Activated CD4-positive, alpha-beta T cell treated with anti-CD3 and anti-CD28 coated beads, Interleukin-2, amount 50 U/mL, for 24 hours (primary cell): ENCODE measurements at places on chromosomes 16 and 17.

GRCh38 chr16:89931305-89931896 is 8.3 kb downstream of the TUBB3 start:
- no peak for DNase-seq

DNA sequence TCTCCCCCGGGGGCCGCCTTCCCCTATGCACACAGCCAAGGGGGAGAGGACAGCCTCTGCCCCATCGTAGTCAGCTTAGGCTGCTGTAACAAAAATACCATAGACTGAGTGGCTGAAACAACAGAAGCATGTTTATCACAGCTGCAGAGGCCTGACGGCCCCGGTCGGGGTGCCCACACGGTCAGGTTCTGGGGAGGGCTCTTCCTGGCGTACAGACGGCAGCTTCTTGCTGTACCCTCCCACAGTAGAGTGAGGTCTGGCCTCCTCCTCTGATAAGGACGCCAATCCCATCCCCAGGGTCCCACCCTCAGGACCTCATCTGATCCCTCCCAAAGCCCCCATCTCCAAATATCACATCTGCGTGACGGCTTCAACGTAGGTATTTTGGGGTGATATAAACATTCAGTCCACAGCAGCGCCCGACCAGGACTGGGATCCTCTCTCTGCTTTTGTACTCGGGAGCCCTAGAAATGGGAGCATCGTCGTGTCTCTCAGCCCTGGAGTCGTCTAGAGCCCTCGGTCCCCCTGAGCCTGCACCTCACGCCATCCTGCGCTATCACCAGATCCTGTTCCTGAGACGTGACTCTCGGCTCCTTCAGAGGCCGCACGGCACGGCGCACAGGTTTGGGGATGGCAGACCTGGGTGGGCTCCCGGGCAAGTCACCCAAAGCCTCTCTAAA is 67.8 kb downstream of the RPH3AL start:
- DNase-seq, result no peak

DNA sequence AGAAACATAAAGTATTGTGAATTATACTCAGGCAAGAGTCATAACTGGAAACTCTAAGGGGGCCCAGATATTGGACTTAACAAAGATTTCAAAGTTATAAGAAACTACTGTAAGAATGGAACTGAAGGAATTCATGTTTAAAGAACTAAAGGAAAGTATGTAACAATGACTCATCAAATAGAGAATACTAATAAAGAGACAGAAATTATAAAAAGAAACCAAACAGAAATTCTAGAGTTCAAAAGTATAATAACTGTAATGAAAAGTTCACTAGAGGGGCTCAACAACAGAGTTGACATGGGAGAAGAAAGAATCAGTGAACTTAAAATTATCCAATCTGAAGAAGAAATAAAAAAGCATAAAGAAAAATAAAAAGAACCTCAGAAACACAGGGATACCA is 55.4 kb downstream of the ADCY9 start:
- no peak for DNase-seq

- DNase-seq, result no peak
Measured at GRCh38 chr16:10308305-10309193, 77.3 kb upstream of the ATF7IP2 start.

- no peak for DNase-seq
Measured at GRCh38 chr16:84791088-84791487, 28.7 kb upstream of the CRISPLD2 start.

DNA sequence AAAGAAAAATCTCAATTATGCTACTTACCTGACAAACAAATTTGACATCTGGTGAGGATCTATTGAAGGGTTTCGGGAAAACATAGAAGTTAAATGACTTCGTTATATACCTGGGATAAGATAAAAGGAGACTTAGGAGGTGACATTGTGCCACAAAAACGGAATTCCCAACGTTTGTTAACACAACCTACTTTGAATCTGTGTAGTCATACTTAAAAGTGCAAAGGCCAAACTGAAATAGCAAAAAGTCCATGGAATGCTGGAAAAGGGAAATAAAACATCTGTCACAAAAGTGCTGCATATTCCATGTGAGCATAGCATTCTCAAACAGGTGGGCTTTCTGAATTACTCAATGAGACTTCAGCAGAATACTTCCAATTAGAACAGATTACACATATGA is 3.0 kb downstream of the PARN start:
- DNase-seq, result no peak

GRCh38 chr16:73265124-73265837 is 217.4 kb upstream of the ZFHX3 start:
- DNase-seq, result no peak

DNA sequence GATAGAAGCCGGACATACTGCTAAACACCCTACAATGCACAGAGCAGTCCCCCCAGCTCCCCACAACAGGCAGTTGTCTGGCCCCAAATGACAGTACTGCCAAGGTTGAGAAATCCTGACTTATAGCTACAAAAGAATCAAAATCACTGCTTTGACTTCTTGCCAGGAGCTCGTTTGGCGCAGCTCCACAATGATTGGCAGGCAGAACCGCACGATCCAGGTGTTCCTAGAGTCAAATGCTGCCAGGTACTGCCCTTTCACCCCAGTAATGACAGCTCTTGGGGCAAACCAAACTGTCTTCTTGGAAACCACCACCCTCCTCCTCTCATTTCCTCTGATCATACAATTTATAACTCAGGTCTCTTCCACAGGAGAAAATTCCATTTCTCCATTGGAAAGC is 2.2 kb upstream of the TMC5 start:
- no peak for DNase-seq
